Inflammatory macrophage treated with lipopolysaccharide for 4 hours (primary cell): ENCODE measurements at places on chromosomes 2 and 18.

GRCh38 chr2:128633501-128633900 is 314.8 kb upstream of the HS6ST1 start:
- DNase-seq = no peak

DNA sequence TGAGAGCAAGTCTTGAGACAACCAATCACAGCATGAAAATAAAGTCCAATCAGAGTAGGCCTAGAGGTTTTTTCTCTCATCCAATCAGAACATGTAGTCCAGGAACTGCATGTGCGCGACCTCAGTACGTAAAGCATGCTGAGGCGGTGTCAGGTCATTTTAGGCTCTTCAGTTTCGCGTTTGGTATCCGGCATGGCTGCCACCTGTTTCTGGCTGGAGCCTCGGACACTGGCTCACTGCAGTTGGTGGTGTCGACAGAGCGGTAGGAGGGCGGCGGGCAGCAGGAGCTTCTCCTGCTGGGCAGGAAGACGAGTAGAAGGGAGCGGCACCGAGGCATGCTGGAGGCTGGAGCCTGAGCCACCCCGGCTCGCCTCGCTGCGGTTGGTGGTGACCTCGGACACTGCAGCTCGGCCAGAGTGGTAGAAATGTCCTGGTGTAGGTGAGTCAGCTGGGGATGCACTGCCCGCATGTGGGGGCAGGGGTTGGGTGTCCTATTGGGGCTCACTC is 15.8 kb downstream of the CCDC74A start:
- DNase-seq = no peak

- DNase-seq = peak; percentile 71
Measured at GRCh38 chr2:84970868-84971509, at the start of gene KCMF1. TSS of gene KCMF1 (plus strand) at chr2:84971161. CDS start at chr2:84971452, 291 bp downstream.

DNA sequence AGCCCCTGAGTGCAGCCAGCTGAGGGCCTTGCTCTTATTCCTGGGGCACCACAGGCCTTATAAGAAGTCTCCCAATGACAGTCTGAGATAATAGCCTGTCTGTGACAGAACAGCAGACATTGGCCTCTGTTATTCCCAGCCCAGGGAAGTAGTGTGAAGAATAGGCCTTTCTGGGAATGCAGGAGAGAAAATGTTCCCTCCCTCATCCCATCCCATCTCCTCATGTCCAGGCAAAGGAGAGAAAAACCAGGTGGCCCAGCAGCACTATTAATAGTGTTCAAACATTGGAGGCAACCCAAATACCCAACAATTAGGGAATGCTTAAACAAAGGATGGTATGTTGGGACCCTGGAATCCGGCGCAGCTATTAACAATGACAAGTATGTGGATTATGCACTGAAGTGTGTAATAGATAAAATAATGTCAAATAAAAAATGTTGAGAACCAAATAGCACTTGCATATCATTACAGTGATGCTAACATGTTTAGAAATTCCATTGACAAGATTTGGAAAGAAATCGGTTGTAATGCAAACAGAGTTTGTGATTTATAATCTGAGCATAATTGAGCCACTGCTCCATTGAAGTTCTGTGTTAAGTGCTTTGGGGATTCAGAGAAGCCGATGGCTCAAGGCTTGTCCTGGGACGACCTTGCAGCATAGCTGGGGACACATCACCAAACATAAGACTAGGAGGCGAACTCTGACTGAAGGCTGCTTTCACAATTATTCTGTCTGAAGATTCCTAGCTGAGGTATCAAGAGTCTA is 69.3 kb downstream of the LBH start:
- DNase-seq = no peak

- DNase-seq = no peak
Measured at GRCh38 chr2:7825591-7826312, 856.1 kb upstream of the ID2 start.

- no peak for DNase-seq
Measured at GRCh38 chr2:222714361-222715241, 43.1 kb downstream of the MOGAT1 start.

GRCh38 chr2:215557701-215558100 is 121.8 kb upstream of the FN1 start:
- no peak for DNase-seq

- DNase-seq = no peak
Measured at GRCh38 chr2:71395471-71395870, 57.9 kb upstream of the DYSF start.
